ENCODE measurements at places on chromosomes 3 and 15.
A peak's percentile ranks its signal among the peaks of the same experiment; 100 is the strongest.

DNA sequence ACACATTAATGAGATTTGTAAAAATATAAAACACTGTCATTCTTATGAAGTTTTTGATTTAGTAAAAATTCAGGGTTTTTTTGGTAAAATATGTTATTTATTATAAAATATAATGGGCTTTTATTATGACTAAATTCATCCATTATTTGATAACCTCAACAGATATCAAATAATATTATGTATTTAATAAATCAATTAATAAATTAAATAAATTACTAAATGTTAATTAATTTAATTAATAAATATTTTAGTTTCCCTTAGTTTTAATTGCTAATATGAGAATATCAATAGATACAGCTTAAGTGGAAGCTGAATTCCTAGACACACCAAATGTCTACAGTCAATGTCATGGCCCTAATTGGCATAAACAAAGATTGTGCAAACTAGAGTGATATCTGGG, 82.3 kb upstream of the DGKG start:
- no peak for DNase-seq

DNA sequence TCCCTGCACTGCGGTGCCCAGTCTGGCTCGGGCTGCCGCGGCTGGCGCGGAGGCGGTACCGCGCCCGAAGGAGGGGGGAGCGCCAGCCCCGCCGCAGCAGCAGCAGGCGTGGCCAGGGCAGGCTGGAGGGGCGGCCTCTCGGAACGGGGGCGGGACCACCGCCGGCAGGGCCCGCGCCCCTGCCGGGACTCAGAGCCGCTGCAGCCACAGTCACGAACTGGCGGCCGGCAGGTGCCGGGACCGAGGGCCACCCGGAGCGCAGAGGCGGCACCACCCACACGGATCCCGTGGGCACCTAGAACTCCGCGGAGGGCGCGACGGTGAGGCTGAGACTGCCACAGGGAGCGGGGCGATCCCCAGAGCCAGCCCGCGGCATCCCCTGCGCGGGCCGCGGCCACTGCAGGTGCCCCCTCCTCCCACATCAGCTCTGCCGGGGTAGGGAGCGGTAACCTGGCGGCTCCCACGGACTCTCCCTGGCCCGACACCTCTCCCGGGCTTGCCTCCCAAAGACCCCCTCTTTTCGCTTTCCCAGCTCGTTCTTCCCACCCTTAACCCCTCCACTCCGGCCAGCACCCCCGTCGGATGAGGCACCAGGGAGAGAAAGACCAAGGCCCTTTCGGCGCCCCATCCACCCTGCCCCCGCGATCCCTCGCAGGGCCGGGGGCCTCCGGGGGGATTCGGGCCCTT, at the start of gene VWA5B2:
VWA5B2 (plus strand) TSS at position 192 of the 687 bp plus-strand sequence. CDS start 944 bp downstream, outside the sequence.
- DNase-seq = no peak

DNA sequence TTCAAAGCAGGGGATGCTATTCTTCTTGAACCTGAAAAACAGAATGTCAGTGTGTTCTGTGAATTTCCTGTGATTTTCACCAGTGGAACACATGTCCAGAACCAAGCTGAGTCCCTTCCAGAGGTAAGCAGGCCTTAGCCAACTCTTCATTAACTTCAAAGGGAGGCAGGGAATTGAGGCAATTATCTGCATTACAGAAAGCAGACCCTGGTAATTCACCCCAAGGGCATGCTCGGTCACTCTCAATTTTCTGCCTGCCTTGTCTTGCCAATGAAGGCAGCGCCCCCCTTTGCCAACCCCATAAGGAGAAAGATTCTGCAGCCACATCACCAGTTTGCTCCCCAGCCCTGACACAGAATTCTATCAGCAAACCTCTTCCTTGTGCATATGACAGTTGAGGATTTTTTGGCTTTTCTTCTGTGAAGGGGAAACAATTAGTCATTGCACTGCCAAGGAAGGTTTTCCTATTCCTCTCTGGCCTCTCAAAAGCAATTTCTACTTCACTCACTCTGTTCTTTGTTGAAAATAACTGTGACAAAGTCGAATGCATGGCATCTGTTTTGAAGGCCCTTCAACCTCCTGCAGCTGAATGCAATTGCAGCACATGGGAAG, 85.3 kb downstream of the HHLA2 start:
- no peak for DNase-seq

GRCh38 chr15:55993804-55994560, 570 bp upstream of the NEDD4 start:
- DNase-seq = no peak

- no peak for DNase-seq
These were observed 430.4 kb downstream of the RBMS3 start for GRCh38 chr3:29711255-29711771.

GRCh38 chr15:52383100-52383588, 87.5 kb upstream of the MYO5C start:
- no peak for DNase-seq

DNA sequence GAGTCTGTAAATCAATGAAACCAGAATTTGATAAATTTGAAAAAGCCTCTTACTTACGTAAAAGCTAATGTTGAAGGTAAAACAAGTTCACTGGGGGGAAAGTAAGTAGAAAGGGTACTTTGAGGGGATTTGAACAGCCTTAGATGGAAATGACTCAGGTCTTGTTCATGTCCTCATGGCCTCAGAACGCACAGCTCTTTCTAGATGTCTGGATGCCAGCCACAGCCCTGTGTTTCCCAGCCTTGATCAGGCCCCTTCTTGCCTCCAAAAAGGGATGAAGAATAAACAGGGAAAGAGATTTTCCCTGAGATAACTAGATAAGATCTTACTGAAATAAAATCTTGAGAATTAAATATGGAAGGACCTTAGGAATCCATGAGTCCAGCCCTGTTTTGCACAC, 237.1 kb upstream of the GOLGA6L4 start:
- no peak for DNase-seq

DNA sequence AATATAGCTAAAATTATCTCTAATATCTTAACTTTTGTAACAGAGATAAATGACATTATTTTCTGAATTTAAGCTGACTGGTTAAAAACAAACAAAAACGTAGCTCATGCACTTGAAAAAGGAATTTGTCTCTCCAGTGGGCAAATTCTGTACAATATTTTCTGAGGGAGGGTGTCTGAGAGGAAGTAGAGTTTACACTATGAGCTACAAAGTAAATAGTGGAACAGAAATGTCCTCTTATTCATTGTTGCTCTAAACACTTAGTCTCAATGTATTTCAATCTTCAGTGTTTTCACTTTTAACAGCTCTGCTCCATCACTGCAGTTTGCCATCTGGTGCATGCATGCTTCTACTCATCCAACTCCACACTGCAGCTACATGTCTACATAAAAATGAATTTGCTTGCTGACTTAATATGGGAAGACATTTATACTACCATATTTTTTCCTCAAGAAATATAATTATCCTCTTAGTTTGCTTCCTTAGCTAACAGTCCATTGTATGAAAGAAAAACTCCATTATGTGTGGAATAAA, 817.4 kb upstream of the LMCD1 start:
- no peak for DNase-seq

GRCh38 chr15:63369296-63369695, 12.3 kb downstream of the CA12 start:
- DNase-seq = no peak

- DNase-seq = no peak
These were observed 31.3 kb downstream of the DNASE1L3 start for GRCh38 chr3:58179235-58180098.

- DNase-seq = no peak
These were observed 38.7 kb downstream of the C3orf38 start for GRCh38 chr3:88188436-88188835.

- DNase-seq = no peak
These were observed 8.4 kb upstream of the SLCO2A1 start for GRCh38 chr3:134038071-134038491.

GRCh38 chr3:66115858-66116654, 77.3 kb upstream of the MAGI1 start:
- DNase-seq = no peak

DNA sequence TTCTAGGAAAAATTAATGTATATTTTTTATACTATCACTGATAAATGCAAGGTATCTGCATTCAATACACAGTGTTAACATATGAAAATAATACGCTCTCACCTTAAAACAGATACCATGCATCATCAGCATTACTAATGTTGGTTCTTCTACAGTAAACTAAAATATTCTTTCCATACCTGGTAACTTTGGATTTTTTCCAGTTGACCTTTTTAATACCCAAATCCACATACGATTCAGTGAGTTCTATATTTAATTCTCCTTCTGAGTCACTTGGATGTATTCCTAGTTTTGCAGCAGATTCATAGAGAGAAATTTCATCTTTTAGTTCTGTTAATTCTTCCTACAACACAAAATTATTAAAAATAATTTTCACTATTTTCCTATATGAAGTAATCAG, 29.9 kb downstream of the CEP152 start:
- no peak for DNase-seq

GRCh38 chr15:71752604-71753289, 57.6 kb upstream of the NR2E3 start:
- peak; percentile 44 for DNase-seq

DNA sequence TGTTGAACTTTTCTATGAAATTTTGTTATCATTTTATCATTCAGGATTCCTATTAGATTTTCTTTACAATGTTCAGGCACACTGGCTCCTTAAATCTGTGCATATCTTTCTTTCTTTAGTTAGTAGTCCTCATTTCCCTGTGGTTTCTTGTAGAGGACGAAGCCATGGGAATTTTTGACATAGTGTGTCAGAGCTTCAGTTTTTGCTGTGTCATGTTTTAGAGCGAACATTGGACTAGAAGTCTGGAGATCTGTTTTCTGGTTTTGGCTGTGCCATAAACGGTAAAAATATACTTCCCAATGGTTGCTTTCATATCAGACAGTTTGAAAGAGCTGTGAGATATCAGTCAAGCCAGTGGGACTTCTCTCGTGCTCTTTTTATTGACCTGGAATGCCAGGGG, 105.2 kb downstream of the CHCHD4 start:
- no peak for DNase-seq

DNA sequence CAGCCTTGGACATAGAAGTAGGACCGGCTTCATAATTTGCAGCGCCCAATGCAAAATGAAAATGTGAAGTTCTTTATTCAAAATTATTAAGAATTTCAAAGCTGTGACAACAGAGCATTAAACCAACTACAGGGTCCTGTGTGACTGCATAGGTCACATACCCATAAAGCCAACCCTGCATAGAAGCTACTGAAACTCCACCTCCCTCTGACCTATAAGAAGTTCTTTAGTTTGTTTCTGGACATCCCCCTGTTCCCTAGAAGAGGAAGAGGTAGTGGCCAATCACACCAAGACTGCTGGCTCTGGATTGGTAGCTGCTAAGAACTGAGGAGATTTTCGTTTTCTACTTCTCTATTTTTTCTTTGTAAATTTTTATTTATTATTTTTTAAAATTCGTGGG, 9.0 kb upstream of the SELENOT start:
- no peak for DNase-seq

DNA sequence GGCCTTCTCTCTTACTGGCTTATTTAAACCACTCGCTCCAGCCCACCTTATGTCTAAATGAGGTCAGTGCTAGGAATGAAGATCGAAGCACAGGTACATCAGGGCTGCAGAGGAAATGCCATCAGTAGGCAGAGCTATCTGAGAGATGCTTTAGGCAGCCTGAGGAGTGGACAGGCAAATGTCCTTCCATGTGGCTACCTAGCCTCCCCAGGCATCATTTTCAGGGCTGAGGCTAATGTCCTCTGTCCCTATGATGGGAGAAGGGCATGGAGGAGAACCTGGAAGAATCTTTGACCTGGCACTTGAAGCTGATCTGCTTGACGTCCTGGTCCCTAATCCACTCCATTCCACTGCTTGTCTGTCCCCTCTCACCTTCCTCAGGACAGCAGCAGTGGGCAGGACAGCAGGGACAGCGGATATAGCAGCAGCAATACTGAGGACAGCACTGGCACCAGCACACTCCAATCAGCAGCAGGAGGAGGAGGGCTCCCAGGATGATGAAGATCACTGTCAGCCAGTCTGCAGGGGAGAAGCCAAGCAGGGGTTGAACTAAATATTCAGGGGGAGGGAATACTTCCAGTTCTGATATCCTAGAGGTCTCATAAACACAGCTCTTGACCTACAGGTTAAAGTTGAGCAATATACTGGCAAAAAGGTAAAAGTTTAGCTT, 21.0 kb downstream of the ILDR1 start:
- DNase-seq = no peak

DNA sequence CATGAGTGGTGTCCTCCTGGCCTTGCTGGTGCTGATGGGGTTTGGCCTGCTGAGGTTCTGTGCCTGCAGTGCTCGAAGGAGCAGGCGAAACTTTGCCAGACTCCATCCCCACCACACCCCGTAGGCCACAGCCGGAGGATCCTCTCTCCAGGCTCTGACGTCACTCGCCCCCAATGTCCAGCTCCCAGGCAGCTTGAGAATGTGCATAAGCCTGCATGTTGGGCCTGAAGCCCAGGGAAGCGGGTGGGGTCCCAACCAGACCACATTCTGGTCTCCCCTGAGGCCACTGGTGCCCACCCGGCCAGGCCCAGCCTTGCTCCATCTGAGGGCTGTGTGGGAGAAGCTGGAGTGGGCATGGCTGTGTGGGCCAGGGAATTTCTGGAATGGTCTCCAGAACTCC, 109.8 kb downstream of the ASB7 start:
- DNase-seq = no peak

GRCh38 chr3:123082370-123083065, 15.7 kb downstream of the PDIA5 start:
- no peak for DNase-seq

DNA sequence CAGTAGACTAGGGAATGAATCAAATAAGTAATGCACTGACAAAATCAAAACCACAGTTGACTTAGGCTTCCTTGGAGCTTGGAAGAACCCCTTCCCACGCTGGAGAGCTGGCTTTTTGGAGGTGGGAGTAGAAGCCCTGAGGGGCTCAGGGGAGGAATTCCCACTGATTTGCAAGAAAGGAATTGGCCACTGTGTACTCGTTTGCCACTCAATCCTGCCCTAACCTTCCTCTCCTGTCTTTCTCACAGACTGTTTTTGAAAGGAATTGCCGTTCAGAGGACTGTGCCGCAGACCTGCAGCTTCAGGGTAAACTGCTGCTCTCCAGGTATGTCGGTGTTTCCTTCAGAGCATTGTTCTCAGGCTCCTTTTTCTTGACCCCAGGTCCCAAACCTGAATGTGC, 208.2 kb upstream of the CTDSPL start:
- DNase-seq = no peak

GRCh38 chr3:169026543-169027182, 636.8 kb downstream of the MECOM start:
- DNase-seq = no peak

GRCh38 chr3:159751146-159751545, 237.5 kb upstream of the IL12A start:
- DNase-seq = no peak

DNA sequence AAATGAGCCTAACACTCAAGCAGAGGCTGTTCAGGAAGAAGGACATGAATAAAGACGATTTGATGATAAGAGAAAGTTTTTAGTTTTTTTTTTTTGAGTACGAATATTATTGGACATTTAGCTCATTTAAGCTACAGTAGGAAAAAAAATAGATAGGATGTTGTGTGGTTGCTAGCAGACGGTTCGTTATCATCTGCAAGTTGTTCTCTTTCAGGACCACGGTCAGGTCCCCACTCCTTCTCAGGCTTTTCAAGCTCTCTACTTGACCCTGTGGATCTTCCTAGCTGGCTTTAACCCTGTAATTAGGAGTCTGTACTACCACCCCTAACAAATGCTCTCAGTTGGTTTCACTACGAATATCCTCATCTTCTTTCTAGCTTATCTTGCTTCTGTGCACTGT, 1.1 kb downstream of the KCNH8 start:
- no peak for DNase-seq

Data from tibial nerve (tissue), 4 donors.